ENCODE measurements at places on chromosomes 2 and 18.

DNA sequence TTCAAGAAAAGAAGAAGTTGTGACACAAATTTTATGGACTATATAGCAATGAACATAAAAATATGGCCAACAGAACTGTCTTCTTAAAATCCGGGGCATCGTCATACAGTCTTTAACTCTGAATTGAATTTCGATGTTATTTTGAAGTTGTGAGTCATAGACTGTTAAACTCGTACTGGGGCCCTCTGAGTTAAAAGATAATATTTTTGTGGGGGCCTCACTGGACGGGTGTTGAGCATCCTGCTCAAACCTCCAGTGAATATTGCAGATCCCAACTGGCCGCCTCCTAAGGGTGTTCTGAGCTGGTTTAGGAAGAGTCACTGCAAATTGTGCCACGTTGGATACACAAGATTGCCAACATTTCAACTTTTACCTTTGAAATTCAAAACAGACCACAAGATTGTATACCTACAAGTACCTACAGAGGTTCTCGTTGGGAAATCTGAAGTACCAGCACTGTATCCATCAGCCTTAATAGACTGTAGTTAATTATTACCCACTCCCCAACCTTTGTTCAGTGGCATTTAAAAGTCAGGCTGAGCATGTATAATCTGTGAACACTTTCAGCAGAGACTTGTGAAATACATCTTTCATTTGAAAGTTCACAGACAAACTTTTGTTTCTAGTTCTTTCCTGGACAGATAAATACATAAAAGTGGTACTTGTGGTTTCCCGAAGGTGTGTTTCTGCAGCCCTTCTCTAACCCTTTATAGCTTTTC is 27.8 kb downstream of the KLHL23 start:
- no peak for DNase-seq

GRCh38 chr2:55595536-55595935 is 21.9 kb downstream of the PPP4R3B start:
- no peak for DNase-seq

- no peak for DNase-seq
Measured at GRCh38 chr2:101546376-101547058, 71.6 kb upstream of the RFX8 start.

DNA sequence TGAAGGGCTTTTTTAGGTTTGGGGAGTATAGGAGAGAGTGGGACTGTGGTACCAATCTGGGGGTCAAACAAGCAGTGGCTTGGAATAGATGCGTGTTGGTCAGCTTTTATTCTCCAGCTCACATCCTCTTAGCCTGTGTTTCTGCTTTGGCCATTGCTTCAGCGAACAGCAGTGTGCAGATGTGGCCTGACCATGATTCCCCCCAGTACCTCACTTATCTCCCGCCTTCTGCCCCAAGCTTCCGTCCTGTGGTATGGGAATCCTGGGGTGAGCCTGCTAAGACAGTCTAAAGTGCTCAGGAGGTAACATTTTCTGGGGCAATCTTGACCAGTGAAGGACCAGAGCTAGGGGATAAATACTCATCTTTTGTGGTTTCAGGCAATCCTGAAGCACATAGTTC is 84.9 kb upstream of the TNP1 start:
- no peak for DNase-seq

DNA sequence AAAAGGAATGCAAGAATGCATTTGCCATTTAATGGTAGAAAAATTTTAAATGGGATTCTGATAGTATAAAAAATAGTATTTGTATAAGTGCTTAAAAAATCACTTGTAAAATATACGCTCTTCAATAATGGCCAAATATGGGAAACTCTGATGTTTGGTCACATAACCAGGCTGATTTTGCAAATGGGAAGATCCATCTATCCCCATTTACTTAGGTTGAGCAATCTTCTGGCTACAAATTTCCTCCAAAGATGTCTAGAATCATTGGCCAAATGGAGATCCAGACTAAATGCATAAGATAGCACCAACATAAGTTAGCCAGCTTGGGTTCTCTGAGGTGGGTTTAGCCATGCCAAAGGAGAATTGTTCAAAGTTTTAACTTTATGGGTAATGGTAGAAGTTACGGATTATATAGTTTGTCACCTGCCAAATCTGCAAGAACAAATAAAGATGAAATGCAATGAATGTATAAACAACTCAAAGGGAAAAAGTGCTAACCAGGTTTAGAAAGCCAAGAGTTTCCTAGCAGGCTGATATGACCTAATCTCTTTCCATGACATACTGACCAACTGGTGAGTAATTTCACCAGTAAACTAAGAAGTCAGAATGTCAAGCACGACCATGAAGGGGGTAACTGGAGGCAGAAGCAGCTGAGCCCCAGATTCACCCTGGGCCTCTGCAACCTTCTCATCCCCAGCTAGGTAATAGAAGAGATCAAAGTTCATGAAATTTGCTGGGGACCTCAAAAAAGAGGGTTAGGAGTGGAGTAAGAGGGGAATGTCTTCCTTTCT is 10.0 kb downstream of the RHOB start:
- DNase-seq: no peak

GRCh38 chr2:20164061-20164733 is 60.7 kb downstream of the SDC1 start:
- no peak for DNase-seq

GRCh38 chr2:84319581-84319980 is 139.5 kb downstream of the SUCLG1 start:
- DNase-seq: no peak

GRCh38 chr18:39600894-39601293 is 2035.3 kb upstream of the CELF4 start:
- DNase-seq: no peak

GRCh38 chr18:38413193-38413592 is 847.6 kb upstream of the CELF4 start:
- DNase-seq: no peak

DNA sequence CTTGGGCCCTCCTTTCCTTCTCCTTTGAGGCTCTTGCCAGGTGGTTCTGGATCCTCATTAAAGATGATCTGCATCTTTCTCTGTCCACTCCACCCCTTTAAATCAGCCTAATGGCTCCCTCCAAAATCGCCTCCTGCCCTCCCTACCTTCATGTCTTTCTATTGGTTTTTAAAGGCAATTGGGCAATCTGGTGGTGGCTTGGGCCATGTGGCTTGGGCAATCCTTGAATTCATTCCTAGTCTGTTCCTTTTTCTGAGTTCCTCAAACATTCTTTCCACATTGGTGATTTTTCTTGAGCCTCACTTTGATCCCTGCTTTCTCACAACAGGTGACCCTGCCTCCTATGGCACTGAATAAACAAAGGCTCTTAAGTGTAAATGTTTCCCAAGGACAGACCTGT is 266.2 kb upstream of the REV1 start:
- no peak for DNase-seq

DNA sequence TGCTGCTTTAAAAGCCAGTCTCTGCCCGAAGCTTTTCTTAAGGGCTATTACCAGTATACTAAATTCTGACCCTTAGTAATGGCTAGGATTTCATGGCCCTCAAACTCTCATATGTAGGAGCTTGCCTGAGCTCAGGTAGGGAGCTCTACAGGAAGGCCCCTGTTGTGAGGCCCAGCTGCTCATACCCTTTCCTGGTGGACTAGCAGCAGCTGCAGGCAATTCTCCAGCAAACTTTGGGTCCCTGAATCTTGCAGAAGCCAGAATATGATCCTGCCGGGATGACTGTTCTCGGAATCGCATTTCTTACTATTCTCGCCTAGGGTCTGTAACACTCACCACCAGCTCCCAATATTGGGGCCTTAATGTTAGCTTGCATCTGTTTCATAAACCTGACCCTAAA is 106.4 kb upstream of the SERTAD2 start:
- no peak for DNase-seq

- DNase-seq: no peak
Measured at GRCh38 chr2:121613774-121614173, 35.5 kb downstream of the CLASP1 start.

Measured in right renal cortex interstitium (tissue), 3 donors.